Upper lobe of left lung (tissue), 6 donors: ENCODE measurements at places on chromosomes 2 and 18. TPM values are rescaled to one million over a fixed set of nuclear protein-coding genes. Genes with fewer than 3 reads are reported as not detected.

- no peaks in the 10 kb centered on the region for H3K36me3 ChIP-seq
- no peak overlapping the region for H3K4me3 ChIP-seq
- DNase-seq, result peak; percentile 23
- H3K27ac ChIP-seq, result no peak overlapping the region
Observed at GRCh38 chr18:54149078-54149697, 75.3 kb downstream of the MBD2 start.

DNA sequence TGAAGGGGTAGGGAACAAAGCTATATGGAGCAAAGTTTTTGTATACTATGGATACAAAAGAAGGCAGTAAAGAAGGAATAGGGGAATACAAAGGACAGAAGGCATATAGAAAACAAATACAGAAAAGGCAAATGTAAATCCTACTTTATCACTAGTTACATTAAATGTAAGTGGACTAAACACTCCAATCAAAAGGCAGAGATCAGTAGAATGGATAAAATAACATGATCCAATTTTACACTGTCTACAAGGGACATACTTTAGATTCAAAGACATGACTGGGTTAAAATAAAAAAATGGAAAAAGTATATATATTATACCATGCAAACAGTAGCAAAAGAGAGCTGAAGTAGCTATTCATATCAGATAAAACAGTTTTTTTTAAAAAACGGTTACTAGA is 215.0 kb downstream of the PDE11A start:
- no peak overlapping the region for H3K4me3 ChIP-seq
- DNase-seq, result no peak
- H3K27ac ChIP-seq, result no peak overlapping the region
- no peaks in the 10 kb centered on the region for H3K27me3 ChIP-seq
- no peaks in the 10 kb centered on the region for H3K4me1 ChIP-seq

- no peak overlapping the region for H3K27ac ChIP-seq
- H3K4me1 ChIP-seq, result no peaks in the 10 kb centered on the region
- no peak overlapping the region for H3K4me3 ChIP-seq
- no peak for DNase-seq
- no peaks in the 10 kb centered on the region for H3K36me3 ChIP-seq
Observed at GRCh38 chr2:21422724-21423522, 299.2 kb downstream of the TDRD15 start.

GRCh38 chr2:53562407-53562806 is 205.2 kb upstream of the CHAC2 start:
- no peaks in the 10 kb centered on the region for H3K4me1 ChIP-seq
- H3K4me3 ChIP-seq, result no peak overlapping the region
- H3K27me3 ChIP-seq, result no peaks in the 10 kb centered on the region

- peaks cover 9% of the 10 kb centered on the region for H3K4me1 ChIP-seq
- H3K4me3 ChIP-seq, result no peak overlapping the region
- H3K36me3 ChIP-seq, result no peaks in the 10 kb centered on the region
- no peaks in the 10 kb centered on the region for H3K27me3 ChIP-seq
- no peak overlapping the region for H3K27ac ChIP-seq
Observed at GRCh38 chr2:7094231-7094741, 177.1 kb downstream of the RNF144A start.

DNA sequence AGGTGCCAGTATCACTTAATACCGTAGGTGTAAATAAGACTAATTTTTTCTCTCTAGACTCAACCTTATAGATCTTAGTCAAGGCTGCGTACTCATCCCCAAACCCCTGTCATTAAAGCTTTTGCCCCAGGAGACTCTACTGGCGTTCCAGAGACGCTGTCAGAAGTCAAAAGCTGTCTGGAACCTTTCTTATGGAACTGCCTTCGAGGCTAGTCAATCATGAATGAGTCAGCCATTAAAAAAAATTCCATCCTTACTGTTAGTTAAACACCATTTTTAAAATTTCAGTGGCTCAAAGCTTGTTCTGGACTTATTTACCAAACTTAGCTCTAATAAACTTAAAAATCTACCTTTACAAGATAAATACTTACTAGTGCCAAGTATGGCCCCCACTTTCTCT is 52.1 kb downstream of the SPRED2 start:
- peaks cover 58% of the 10 kb centered on the region for H3K4me1 ChIP-seq
- no peak overlapping the region for H3K27ac ChIP-seq
- no peak for DNase-seq

DNA sequence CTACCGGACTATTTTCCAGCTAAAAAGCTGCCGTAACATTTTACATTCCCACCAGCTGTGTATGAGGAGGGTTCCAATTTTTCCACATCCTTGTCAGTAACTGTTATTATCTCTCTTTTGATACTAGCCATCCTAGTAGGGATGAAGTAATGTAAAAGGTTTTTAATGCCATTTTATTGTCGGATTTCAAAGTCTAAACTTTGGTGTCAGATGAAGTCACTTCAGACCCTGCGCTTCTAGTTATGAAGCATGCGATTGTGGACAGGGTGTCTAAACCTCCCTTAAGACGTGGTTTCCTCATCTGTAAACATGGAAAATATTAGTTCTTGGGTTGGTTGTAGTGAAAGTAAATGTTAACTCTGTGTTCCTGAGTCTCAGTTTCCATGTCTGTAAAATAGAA is 4.7 kb downstream of the DGKD start:
- peaks cover 16% of the 10 kb centered on the region for H3K4me1 ChIP-seq
- H3K27me3 ChIP-seq, result no peaks in the 10 kb centered on the region
- H3K4me3 ChIP-seq, result no peak overlapping the region

DNA sequence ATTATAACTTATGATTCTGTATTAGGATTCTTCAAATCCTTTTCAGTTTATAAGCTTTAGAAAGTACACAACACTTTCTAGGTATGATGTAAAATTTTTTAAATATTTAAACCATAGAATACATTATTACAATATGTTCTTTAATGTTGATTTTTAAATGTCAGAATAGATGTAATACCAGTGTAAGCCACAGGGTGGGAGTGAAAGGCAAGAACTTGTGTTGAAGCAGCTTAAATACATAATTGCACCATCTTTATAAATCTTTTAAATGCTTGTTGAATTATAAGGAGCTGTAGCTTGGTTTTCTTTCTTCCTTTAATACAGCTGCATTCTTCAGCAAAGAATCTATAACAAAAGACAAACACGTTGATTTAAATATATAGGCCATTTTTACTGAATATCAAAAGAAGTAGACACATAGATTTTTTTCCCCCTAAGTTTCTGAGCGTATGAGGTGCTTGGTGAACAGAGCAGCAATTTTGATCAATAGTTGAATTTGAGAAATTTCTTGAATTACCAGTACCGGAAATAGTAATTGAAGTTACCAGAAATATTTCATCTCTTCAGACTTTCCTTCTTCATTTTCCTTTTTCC is 63.0 kb downstream of the TANK start:
- no peaks in the 10 kb centered on the region for H3K4me1 ChIP-seq
- no peak overlapping the region for H3K27ac ChIP-seq
- H3K27me3 ChIP-seq, result no peaks in the 10 kb centered on the region
- H3K4me3 ChIP-seq, result no peak overlapping the region
- peaks cover 11% of the 10 kb centered on the region for H3K36me3 ChIP-seq

Gene SERPINB4
- not detected for total RNA-seq

Gene FKBP1B
- 25.0 TPM for total RNA-seq

Gene SULT1C2
- total RNA-seq, result 4.4 TPM

Gene TTC27
- 12.0 TPM for total RNA-seq

Gene TUBA4B
- 0.26 TPM for total RNA-seq
